ENCODE measurements at places on chromosomes 5 and 9.

DNA sequence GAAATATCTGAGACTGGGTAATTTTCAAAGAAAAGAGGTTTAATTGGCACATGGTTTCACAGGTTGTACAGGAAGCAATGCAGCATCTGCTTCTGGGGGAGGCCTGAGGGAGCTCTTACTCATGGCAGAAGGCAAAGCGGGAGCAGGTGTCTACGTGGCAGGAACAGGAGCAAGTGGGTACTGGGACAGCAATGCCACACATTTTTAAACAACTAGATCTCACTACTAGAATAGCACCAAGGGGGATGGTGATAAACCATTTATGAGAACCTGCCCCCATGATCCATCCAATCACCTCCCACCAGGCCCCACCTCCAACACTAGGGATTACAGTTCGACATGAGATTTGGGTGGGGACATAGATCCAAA, 47.6 kb upstream of the HOMER1 start:
- DNase-seq: no peak

DNA sequence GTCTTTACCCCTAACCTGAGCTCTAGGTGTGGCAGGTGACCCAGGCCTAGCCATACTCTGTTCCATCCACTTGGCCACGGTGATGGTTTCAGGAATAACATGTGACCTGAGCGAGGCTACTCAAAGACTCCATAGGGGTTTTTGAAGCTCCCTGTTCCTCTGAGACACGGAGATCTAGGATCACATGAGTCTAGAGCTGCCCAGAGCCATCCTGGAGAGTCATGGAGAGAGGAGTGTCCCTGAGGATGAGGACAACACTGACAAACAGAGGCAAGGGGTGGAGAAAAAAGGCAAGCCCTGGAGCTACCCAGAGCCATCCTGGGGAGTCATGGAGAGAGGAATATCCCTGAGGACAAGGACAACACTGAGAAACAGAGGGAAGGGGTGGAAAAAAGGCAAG, 29.5 kb upstream of the PCA3 start:
- DNase-seq: no peak

DNA sequence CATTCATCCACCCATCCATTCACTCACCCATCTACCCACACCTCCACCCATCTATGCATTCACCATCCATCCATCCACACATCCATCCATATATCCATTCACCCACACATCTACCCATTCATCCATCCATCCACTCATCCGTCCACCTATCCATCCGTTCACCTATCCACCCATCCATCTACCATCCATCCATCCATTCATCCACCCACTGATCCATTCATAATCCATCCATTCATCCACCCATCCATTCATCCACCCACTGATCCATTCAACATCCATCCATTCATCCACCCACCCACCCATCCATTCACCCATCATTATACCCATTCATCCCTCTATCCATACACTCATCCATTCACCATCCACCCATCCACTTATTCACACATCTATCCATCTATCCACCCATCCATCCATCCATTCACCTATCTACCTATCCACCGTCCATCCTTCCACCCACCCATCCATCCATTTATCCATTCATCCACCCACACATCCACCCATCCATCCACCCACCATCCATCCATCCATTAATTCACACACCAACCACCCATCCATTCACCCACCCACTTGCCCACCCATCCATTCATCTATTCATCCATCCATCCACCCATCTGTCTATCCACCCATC, 336.5 kb upstream of the IRX4 start:
- DNase-seq: no peak

GRCh38 chr5:57445006-57445704, 37.5 kb downstream of the ACTBL2 start:
- DNase-seq: no peak

DNA sequence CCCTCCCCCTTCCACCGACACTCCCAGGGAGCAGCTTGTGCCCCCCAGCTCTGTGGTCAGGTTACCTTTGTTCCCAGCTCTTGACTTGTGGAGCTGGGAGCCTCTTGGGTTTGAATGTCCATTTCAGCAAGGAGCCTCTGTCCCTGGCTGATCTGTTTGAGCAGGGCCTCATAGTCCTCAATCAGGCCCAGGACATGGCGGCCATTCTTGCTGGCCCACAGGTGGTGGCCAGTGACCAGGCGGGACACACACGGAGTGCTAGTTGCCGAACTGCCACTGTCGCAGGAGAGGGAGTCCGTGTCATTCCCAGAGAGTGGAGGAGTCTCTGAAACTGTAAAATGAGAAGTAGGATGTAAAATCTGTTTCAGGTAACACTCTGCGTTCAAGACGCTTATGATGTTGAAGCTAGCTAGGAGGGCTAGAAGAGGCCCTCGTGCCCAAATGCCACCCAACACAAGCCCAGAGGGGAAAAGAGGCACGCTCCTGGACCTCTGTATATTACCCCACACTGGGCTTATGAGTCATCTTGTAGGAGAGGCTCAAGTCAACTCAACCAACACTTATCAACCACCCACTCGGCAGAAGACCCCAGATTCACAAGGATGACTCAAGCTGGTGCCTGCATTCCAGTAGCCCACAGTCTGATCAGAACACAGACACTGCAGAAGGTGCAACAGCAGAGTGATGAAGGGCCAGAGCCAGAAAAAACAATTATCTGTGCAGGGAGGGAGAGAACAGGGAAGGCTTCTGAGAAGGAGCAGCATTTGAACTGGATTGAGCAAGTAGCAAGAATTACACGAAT, 177.0 kb downstream of the CDK5RAP2 start:
- peak; percentile 94 for DNase-seq

DNA sequence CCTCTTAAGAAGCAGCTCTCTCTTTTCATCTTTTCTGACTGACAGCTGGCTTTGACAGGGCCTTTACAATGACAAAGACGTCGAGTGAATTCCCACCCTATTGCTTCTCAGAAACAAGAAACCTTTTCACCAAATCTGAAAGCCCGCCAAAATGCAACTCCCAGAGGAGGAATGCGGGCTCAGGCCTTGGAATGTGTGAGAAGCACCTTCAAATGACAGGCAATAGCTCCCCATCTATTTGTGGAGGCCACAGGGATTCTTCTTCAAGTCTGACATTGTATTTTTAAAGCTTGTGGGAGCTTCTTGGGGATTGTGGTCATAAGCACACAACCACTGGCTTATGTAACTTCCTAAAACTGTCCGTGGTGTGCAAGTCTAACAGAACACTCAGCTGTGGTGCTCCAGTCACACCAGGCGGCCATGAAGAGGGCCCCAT, 72.7 kb downstream of the DPYSL3 start:
- DNase-seq: no peak

DNA sequence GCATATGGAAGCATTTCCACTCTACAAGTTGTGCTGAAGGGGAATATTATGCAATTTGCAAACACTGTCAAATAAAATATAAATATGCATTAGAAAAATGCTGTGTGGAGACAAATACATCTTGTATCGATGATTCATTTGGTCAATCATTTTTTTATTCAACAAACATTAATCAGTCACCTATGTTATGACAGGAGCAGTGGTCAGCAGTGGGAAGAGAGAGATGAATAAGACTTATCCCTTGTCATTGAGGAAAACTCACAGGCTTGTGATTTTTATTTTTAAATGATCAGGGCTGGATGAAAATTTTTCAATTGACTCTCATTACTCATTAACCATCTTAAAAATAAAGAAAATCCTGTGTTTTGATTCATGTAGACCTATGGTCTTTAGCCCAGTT, 574.1 kb downstream of the ACTL7B start:
- DNase-seq: no peak

DNA sequence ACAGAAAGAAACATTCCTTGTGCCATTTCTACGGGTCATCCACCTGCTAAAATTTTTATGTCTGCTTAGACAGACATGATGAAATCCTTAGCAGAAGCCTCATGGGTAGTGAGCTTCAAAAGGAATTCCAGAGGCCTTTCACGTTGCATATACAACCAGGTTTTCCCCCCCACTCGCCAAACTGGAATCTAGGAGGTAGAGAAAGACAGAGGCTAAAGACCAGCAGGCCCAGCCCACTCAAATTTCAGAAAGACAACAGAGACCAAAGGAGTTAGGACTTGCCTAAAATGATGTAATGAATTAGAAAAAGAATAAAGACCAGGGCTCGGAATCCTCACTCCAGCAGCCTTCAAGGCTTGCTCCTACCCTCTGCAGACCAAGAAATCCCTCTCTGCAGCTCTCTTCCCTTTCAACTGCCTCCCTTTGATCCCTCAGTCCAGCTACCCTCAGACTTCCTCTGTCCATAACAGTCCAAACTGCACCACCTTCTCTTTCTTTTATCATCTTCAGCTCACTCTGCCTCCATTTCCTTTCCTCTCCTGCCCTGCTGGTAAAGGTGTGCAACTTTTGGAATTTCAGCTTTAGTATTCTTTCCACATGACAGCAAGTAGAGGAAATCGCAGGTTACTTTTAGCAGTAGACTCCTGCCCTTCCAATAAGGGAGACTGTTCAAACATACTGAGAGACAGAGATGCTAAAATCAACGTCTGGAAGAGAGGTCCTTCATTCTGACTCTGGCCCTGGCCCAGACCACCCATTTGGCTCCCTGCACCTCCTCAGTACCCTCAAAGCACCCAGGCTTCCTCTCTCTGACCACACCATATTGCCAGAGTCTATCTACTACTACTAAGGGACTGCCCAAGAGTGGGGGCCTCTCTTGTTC, 8.9 kb downstream of the B4GALT1 start:
- no peak for DNase-seq
